ENCODE measurements at places on chromosomes 7 and 10. TPM values are rescaled to one million over a fixed set of nuclear protein-coding genes. Genes with fewer than 3 reads are reported as not detected.

DNA sequence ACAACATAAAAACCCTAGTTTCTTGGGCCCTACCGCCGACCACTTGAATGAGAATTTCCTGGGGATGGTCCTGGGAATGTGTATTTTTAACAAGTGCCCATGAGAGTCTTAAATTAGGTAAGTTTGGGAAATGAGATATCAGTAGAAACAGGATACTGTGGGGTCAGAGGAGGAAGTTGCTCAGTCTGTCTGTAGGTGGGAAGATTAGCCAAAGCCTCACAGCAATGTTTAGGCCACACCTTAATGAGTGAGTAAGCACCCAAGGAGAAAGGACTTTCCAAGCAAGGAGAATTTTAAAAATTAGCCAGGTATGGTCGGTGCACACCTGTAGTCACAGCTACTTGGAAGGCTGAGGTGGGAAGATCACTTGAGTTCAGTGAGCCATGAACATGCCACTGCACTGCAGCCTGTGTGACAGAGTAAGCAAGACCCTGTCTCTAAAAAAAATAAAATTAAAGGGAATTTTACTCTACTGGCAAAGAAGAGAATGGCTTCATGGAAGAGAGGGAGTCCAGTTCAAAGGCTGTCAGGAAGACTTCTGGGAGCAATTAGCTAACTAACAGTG lies 31.9 kb downstream of the PAPSS2 start:
- no peaks in the 10 kb centered on the region for H3K36me3 ChIP-seq
- H3K4me3 ChIP-seq = no peak overlapping the region
- no peak for DNase-seq
- no peaks in the 10 kb centered on the region for H3K4me1 ChIP-seq

DNA sequence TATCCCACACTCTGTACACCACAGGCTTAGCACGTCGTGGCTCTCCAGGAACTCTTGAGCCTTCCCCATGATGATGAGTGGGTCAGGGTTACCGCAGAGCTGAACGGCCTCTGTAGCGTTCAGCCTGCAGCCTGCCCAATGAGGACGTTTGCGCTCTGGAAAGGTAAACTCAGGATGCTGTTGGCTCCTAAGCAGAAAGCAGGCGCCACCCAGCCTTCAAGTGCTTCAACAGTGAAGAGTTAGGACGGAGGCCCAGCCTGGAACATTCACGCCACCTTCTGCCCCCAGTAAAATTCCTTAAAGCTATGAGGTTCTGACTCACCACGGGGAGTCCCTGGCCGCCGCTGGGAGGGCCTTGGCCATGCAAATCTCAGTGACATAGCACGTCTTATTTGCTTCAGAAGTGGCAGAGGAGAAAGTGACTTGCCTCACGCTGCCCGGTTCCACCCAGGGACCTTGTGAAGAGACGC lies 161.5 kb upstream of the SH2B2 start:
- no peak overlapping the region for H3K27ac ChIP-seq
- H3K4me1 ChIP-seq = peaks cover 13% of the 10 kb centered on the region
- DNase-seq = peak; percentile 47
- H3K27me3 ChIP-seq = no peaks in the 10 kb centered on the region
- H3K36me3 ChIP-seq = peaks cover 1% of the 10 kb centered on the region
- H3K4me3 ChIP-seq = no peak overlapping the region

GRCh38 chr7:41984888-41985287 lies 252.1 kb downstream of the GLI3 start:
- DNase-seq = no peak
- no peak overlapping the region for H3K4me3 ChIP-seq
- peaks cover 5% of the 10 kb centered on the region for H3K27me3 ChIP-seq
- H3K4me1 ChIP-seq = no peaks in the 10 kb centered on the region
- no peaks in the 10 kb centered on the region for H3K36me3 ChIP-seq
- H3K27ac ChIP-seq = no peak overlapping the region

GRCh38 chr10:23344241-23344841 lies at the start of gene C10orf67:
Gene C10orf67, minus strand, starts transcription at chr10:23344797. Its CDS starts 23 bp downstream, at chr10:23344774.
- H3K27me3 ChIP-seq = peaks cover 5% of the 10 kb centered on the region
- H3K4me3 ChIP-seq = peak within 1 kb of the TSS; percentile 79

GRCh38 chr7:42572561-42572960 lies 335.6 kb upstream of the GLI3 start:
- DNase-seq = no peak
- H3K4me1 ChIP-seq = no peaks in the 10 kb centered on the region
- no peak overlapping the region for H3K27ac ChIP-seq

GRCh38 chr7:105655500-105656380 lies 74.4 kb upstream of the EFCAB10 start:
- H3K27me3 ChIP-seq = no peaks in the 10 kb centered on the region
- no peak overlapping the region for H3K4me3 ChIP-seq
- H3K27ac ChIP-seq = no peak overlapping the region
- DNase-seq = no peak

DNA sequence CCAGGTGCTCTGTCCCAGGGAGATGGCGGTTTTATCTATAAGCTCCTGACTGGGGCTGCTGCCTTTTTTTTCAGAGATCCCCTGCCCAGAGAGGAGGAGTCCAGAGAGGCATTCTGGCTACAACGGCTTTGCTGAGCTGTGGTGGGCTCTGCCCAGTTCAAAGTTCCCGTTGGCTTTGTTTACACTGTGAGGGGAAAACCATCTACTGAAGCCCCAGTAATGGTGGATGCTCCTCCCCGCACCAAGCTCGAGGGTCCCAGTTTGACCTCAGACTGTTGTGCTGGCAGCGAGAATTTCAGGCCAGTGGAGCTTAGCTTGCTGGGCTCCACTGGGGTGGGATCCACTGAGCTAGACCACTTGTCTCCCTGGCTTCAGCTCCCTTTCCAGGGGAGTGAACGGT lies 16.4 kb upstream of the SLC26A5 start:
- DNase-seq = no peak
- H3K27ac ChIP-seq = no peak overlapping the region
- H3K36me3 ChIP-seq = no peaks in the 10 kb centered on the region
- H3K4me1 ChIP-seq = no peaks in the 10 kb centered on the region
- H3K27me3 ChIP-seq = peaks cover 11% of the 10 kb centered on the region
- H3K4me3 ChIP-seq = no peak overlapping the region

DNA sequence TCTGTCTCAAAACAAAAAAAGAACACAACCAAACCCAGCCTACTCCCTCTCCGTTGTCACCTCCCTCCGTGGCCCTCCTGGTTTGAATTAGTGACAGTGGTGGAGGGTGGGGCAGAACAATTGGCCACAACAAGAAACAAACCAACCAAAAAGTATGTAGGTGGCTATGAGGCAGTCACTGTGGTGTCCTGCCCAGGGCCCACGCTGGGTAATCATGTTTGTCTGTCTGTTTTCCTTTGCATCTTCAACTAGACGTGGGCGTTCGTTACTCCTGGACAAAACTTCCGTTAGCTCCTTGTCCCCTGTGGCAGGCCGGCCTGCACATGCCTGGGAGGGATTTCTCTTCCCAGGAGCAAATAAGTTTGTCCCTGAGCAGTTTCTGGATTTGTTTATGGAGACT lies 78.4 kb downstream of the XRCC2 start:
- no peaks in the 10 kb centered on the region for H3K27me3 ChIP-seq
- H3K27ac ChIP-seq = no peak overlapping the region
- no peaks in the 10 kb centered on the region for H3K4me1 ChIP-seq
- H3K36me3 ChIP-seq = no peaks in the 10 kb centered on the region

DNA sequence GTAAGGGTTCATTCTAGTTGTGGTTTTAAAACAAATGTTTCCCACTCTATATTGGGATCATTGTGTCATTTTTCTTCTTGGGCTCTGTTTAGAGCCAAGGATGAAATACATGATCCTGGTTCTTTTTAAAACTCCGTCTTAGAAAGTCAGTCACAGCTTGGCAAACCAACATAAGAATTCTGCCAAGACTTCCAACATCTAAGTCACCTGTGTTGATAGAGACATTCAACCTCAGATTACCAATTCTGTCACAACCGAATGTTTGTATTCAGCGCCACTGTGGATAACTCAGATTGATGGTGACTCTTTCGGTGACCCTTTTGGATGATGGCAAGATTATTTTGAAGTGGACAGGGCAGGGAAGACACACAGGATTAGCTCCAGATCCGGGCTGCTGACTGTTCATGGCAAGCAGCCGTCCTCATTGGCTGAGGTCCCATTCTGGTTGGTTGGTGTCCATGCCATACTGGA lies 255.4 kb downstream of the ARHGAP21 start:
- H3K27ac ChIP-seq = no peak overlapping the region
- no peak overlapping the region for H3K4me3 ChIP-seq
- peaks cover 25% of the 10 kb centered on the region for H3K27me3 ChIP-seq

DNA sequence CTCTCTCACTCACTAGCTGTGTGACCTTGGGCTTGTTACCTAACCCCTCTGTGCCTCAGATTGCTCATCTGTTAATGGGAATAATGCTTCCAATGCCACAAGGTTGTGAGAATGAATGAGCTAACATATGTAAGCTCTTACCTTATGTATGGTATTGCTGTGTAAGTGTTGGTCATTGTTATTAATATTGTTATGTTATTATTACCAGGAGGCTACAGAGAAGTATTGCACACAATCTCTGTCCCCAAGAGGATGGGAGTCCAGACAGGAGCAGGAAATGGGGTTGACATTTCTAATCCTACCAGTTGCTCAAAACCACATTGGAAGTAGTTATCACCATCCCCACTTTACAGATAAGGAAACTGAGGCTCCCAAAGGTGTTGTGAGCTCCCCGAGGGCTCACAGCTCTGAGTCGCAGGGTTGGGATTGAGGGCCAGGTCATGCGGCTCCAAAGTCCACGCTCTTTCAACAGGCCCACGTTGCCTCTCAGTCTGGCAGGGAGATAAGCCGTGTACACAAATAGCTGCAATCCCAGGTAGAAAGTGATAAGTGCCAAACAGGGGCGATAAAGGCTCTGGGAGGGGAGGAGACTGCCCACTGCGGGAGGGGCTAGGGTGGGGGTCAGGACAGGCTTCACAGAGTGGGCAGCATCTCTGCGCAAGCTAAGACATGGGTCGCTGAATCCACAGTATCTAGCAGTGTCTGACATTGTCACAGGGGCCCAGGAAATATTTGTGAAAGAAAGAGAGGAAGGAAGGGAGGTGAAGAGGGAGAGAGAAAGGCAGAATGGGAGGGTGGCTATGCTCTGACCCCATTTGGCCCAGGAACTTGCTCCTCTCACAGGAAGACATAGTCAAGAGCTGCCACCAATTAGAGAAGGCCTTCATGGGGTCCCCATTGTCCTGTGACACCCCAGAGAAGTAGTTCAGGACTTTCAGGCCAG lies 9.6 kb upstream of the ZMIZ1 start:
- no peak overlapping the region for H3K27ac ChIP-seq
- H3K27me3 ChIP-seq = no peaks in the 10 kb centered on the region
- H3K4me3 ChIP-seq = no peak overlapping the region
- H3K4me1 ChIP-seq = peaks cover 10% of the 10 kb centered on the region
- H3K36me3 ChIP-seq = no peaks in the 10 kb centered on the region

DNA sequence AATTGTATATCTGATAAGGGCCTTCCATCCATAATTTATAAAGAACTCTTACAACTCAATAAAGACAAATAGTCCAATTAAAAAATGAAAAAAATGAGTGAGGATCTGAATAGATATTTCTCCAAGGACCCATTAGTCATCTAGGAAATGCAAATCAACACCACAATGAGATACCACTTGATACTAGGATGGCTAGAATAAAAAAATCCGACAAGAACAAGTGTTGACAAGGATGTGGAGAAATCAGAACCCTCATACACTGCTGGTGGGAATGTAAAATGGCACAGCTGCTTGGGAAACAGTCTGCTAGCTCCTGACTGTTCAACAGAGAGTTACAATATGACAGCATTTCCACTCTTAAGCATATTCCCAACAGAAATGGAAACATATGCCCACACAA lies 24.6 kb downstream of the ALOX5 start:
- no peak overlapping the region for H3K27ac ChIP-seq
- no peaks in the 10 kb centered on the region for H3K4me1 ChIP-seq
- H3K36me3 ChIP-seq = peaks cover 2% of the 10 kb centered on the region

- H3K36me3 ChIP-seq = peaks cover 22% of the 10 kb centered on the region
- H3K27me3 ChIP-seq = no peaks in the 10 kb centered on the region
These were observed 12.5 kb downstream of the STN1 start for GRCh38 chr10:103905441-103905840.

GRCh38 chr10:129531969-129532660 lies 65.1 kb downstream of the MGMT start:
- no peak for DNase-seq
- no peaks in the 10 kb centered on the region for H3K27me3 ChIP-seq
- H3K4me3 ChIP-seq = no peak overlapping the region

GRCh38 chr7:16023046-16023445 lies 336.6 kb upstream of the MEOX2 start:
- no peaks in the 10 kb centered on the region for H3K27me3 ChIP-seq
- no peaks in the 10 kb centered on the region for H3K36me3 ChIP-seq
- H3K4me3 ChIP-seq = no peak overlapping the region

- peaks cover 69% of the 10 kb centered on the region for H3K36me3 ChIP-seq
- no peak overlapping the region for H3K4me3 ChIP-seq
- no peak overlapping the region for H3K27ac ChIP-seq
- H3K27me3 ChIP-seq = no peaks in the 10 kb centered on the region
- peaks cover 29% of the 10 kb centered on the region for H3K4me1 ChIP-seq
These were observed 52.7 kb downstream of the CARD11 start for GRCh38 chr7:2990949-2991470.

DNA sequence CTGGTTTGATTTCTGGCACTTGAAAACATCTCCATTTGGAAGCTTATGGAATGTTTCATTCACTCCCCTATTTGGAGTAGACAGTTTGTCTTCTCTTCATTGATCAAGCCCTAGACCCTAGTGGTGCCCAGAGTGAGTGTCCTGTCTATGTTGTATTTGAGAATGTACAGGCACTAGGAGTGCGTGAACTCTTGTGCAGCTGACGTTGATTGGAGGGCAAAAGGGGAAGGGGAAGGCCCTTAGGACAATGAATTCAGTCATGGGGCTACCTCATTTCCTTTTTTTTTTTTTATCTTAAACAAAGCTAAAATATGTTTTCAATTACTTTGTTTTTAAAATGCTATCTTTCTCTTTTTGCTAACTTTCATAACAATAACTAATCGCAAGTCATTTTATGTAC lies 66.5 kb downstream of the ADD3 start:
- no peaks in the 10 kb centered on the region for H3K36me3 ChIP-seq
- DNase-seq = peak; percentile 49
- peaks cover 87% of the 10 kb centered on the region for H3K4me1 ChIP-seq
- H3K4me3 ChIP-seq = peak overlapping the region; percentile 27
- H3K27ac ChIP-seq = peak overlapping the region; percentile 76

Gene LRRC61
- 17.4 TPM for total RNA-seq

Gene ARPC1B
- 326 TPM for total RNA-seq

Gene FLNC
- total RNA-seq = 0.18 TPM

Gene SFMBT2
- 18.0 TPM for total RNA-seq

All from activated CD4-positive, alpha-beta T cell treated with anti-CD3 and anti-CD28 coated beads for 36 hours (primary cell).